Omental fat pad (tissue), 4 donors: ENCODE measurements at places on chromosomes 1 and 21. TPM values are rescaled to one million over a fixed set of nuclear protein-coding genes. Genes with fewer than 3 reads are reported as not detected.

Gene MCOLN2
- 2.9 TPM for total RNA-seq

Gene MANEAL
- total RNA-seq = 1.3 TPM

Gene COL11A1
- 1.7 TPM for total RNA-seq

Gene CENPL
- 5.9 TPM for total RNA-seq

DNA sequence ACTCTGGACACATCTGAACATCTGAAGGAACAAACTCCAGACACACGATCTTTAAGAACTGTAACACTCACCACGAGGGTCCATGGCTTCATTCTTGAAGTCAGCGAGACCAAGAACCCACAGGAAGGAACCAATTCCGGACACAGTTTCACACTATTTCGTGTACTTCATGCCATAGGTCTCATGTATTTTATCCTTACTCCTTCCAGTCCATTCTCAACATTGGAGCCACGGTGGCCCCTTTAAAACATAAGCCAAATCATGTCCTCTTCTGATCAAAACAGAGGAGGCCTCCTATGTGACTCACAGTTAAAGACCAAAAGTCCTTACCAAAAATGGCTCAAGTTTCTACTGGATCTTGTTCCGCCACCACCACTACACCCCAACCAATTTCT, 29.8 kb upstream of the RCOR3 start:
- DNase-seq = no peak

DNA sequence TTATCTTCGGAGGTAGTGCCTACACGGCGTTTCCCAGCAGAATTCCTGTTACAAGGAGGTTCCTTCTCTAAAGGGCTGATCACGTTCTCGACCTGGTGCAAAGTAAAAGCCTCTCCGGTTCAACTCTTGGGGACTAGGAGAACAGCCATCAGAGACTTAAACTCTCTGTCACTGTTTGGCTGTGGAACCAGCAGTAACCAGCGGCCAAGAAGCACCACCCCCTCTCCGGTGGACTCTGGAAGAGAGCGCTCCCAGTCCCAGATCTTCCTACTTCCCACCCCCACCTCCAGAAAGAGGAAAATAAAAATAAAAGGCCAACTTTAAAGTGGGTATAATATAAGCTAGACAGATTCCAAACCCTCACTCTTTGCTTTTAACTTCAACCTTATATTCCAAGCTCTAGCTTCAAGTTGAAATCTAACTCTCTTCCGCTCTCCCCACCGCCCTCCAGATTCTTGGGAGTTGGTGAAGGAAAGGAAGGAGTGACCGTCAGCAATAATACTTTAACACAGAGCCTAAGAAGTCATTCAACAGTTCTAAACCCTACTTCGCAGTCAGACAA, 2.9 kb downstream of the BRINP3 start:
- no peak for DNase-seq

DNA sequence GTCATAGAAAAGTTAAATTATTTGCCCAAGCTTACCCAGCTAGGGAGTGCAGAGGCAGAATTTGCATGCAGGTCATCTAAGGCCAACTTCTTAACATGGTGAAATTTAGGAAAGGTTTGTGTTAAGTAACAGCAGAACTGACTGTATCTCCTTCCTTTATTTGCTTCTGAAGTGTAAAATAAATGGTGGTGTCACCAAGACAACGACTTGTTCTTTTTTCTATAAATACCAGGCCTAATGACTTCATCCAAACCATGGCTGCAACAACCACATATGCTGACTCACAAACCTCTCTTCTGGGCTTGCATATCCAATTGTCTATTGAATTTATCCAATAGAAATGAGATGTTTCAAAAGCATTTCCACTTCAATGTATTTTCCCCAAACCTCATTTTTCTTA, 19.1 kb downstream of the COL24A1 start:
- DNase-seq = no peak
